ENCODE measurements at places on chromosomes 3 and 15. TPM values are rescaled to one million over a fixed set of nuclear protein-coding genes. Genes with fewer than 3 reads are reported as not detected.
A peak's percentile ranks its signal among the peaks of the same experiment; 100 is the strongest.

- DNase-seq, result peak; percentile 44
Observed at GRCh38 chr3:107271787-107272387, 105.4 kb upstream of the CCDC54 start.

DNA sequence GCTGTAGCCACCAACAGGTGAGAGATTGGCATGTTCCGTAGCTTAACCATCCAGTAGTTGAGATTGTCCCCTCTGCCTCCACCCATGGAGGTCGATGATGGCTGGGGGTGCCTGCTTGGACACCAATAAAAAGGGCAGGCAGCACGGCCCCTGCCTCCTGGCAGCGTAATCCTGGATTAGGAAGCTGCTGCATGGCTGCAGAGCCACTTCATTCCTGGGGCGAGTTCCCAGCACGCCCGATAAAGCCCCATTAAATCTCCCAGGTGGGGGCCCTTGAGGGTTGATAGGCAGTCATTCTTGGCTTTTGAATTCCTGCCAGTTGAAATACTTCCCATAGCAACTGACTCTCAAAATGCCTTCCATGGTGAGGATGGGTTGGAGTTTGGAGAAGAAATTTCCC lies 67.8 kb downstream of the PLXNA1 start:
- no peak for DNase-seq

- no peak for DNase-seq
Observed at GRCh38 chr3:36777424-36778218, 13.3 kb upstream of the DCLK3 start.

The GPR62 gene
- not detected for total RNA-seq

GRCh38 chr3:41653571-41654239 lies 308.2 kb downstream of the ULK4 start:
- no peak for DNase-seq

DNA sequence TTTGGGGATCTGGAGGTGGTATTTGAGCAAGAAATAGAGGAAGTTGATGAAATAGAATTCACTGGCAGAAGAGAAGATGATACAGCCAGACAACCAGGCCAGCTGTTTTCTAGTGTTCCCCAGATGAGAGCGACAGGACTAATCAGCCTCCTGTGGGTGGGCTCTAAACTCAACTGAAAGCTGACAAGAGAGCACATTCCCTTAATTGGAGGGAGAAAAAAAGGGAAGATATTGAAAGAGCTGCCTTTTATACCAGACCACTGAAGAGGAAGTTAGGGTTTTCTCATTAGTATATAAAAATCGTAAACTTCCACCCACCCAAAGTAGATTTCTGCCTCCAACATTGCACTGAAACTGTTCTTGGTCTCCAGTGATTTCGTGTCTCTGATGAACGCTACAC lies 6.5 kb upstream of the TM4SF19 start:
- no peak for DNase-seq
